ENCODE measurements at places on chromosomes 5 and 9. TPM values are rescaled to one million over a fixed set of nuclear protein-coding genes. Genes with fewer than 3 reads are reported as not detected.

GRCh38 chr9:6034954-6035353 lies 19.5 kb upstream of the RANBP6 start:
- peak; percentile 19 for DNase-seq

- DNase-seq = peak; percentile 63
These were observed 89.8 kb downstream of the NUDT12 start for GRCh38 chr5:103472830-103473229.

- DNase-seq = peak; percentile 14
These were observed 32.0 kb downstream of the HAVCR1 start for GRCh38 chr5:157026789-157027424.

DNA sequence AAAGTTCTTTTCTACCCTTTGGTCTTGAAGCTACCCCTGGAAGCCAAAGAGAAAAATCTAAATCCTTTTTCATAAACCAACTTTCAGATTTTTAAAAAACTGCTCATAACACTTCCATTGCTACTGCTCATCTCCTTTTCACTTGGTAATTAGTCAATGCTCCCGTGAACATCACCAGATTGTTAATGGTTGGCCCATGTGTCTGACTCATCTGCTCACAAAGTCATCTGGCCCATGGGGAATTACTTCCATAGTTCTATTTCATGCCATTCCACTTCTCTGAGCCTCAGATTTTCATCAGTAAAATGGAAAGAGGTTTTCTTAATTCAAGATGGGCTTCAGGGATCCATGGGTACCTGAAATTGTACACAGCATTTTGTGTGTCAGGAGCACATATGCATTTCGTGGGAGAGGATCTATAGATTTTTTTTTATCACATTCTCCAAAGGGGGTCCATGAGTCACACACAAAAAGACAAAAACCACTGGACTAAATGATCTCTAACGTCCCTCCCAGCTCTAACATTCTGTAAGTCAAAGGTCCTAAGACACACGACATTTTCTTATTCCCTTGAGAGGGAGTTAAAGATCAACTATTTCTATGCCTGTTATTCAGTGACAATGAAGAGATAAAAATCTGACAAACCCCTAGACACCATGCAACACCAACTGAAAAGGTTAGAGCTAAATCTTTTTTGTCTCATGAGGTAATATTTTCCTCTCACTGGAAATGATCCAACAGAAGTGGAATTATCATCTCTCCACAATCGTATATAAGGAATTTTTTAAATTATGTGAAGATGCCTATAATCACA lies 75.4 kb downstream of the TEX10 start:
- peak; percentile 92 for DNase-seq

GRCh38 chr9:120734607-120735410 lies 20.5 kb upstream of the MEGF9 start:
- no peak for DNase-seq

Gene SPARC
- total RNA-seq = 5,563 TPM

Gene GAS1
- total RNA-seq = 29.7 TPM
